ENCODE measurements at places on chromosomes 5 and 9. TPM values are rescaled to one million over a fixed set of nuclear protein-coding genes. Genes with fewer than 3 reads are reported as not detected.

The PNPLA7 gene
- total RNA-seq = 11.2 TPM

The ANKRD31 gene
- total RNA-seq = 0.16 TPM

- ATAC-seq = no peak
Observed at GRCh38 chr5:179875741-179876609, 17.4 kb upstream of the MRNIP start.

GRCh38 chr5:21776466-21776865 is 1076.7 kb downstream of the CDH12 start:
- no peak for ATAC-seq

DNA sequence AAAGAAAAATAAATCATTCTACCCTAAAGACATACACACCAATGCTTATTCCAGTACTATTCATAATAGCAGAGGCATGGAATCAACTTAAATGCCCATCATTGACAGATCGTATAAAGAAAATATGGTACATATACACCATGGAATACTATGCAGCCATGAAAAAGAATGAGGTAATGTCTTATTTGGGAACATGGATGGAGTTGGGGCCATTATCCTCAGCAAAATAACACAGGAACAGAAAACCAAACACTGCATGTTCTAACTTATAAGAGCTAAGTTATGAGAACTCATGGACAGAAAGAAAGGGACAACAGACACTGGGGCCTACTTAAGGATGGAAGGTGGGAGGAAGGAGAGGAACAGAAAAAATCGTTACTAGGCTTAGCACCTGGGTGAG is 527.5 kb upstream of the ST8SIA4 start:
- no peak for ATAC-seq

DNA sequence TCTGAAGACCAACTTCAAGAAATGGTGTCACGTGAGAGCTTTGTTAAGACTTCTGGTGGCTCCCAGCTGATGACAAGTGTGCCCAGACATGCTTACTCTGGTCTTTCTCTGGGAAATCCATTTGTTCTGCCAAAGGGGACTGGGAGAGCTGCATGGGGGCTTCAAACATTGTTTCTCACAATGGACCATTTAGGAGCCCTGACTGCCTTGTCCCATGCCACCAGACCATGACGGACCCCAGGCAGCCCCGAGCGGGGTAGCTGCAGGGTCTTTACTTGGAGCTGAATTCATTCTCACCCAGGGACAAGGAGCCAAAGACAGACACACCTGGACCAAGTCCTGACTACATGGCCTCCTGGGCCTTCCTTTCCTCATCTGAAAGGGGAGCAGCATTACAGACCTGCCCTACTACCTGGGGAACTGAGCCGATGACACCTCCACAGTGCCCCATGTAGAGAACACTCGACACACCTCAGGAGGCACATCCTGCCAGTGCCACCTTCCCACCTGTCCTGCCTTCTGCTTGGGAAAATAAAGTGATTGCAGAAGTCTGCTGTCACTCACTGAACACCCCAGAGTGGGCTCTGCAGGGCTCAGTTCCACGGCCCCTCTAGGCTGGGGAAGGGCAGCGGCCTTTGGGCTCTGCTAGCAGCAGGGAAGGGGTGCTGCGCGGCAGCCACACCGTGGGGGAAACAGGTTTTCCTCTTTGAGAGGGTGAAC is 169.0 kb downstream of the DAB2IP start:
- no peak for ATAC-seq

DNA sequence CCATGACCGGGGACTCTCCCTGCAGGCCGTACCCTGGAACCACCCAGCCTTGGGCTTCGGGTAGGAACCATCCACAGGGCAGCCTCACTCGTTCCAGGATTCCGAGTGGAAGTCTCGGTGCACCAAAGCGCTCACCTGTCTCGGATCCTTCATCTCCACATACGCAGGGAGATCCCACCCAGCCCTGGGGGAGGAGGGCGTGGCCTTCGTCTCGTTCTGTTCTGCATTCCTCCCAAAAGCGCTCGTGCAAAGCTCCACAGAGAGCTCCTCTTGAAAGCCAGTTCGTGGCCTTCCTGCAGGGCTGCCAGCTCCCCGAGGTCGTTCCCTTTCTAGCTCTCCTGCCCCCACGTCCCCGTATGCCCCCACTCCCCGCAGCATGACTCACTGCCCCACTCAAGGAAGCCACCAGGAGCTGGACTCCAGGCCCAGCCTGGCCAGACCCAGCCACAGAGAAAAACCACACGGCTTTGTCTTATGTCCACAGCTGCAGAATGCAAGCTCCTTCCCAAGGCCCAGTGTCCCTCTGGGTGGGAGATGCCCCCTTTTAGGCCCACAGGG is 65.0 kb upstream of the SARDH start:
- ATAC-seq = no peak

DNA sequence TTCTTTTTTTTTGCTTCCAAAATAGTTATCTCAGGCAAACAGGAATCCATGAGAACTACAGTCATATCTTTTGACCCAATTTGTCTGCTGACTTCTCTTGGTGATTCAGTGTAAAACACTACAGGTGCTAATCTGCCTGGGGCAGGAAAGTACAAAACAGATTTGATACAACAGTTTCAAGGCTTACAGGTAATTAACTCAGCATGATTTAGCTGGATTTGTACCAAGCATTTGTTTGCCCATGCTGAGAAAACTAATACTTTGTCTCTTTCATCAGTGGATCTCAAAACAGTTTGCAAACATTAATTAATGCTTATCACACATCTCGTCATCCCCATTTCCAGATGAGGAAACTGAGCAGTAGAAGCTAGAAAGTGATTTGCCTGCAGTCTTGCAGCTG is 312.5 kb upstream of the SEMA6A start:
- no peak for ATAC-seq

DNA sequence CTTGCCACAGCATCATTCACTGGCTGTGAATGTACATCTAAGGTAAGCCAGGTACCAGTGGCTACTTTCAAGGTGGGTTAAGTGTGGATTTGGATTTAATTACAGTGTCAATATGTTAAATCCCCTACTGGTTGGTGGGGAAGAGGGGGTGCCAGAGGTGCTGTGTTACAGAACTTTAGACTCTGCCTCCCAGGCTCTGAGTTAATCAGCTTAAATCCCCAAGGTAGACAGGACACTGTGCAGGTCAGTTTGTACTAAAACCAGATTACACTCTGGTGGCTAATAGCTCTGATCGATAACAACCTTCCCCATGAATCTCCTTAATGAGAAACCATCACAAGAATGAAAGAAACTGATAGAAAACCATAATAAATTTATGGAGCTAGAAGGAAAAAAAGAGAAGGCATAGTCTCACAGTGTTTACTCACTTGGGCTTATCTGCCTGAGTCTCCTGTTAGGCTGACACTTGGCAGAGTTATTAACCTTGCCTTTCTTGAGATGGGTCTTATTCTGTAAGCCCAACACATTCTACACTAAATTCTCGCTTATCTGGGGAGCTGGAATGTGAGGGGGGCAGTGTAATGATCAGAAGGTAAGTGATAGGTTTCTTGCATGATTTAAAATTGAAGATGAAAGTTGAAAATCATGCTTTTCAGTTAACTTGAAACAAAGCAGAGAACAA is 106.8 kb downstream of the LMNB1 start:
- no peak for ATAC-seq

DNA sequence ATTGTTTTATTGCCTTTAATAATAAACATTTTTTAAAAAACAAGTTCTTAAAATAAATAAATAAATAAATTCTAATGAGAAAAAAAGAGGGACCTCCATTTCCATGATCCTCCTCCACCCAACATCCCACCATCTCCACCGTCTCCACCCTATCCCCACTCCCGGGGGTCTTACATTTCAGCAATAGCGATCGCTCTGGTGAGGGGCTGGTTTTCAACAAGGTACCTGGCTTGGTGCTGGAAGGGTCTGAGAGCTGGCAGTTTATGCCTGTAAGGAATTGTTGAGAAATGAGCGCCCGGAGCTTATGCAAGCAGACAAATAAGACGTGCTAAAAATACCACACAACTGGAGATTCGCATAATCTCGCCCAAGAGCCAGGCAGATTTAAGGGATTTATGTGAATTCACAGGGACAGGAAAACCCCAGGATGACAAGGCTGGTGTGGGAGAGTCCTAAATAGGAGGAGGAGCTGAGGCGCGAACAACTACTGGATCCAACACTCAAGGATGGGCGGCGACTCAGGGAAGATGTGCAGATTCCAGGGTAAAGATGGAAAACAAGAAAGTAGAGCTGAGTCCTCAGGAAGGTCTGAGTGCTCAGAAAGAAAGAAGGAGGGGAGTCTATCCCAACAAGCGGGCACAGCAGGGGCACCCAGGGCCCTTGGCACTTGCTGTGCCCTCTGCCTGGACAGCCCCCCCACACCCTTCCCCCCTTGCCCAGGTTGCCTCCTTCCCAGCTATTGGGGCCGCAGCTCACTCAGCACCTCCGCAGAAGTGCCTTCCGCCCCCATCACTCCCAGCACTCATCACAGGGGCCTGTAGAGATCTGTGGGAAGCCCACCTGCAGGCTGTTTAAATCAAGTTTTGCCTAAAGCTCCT is 27.0 kb downstream of the TRIM14 start:
- ATAC-seq = no peak
